Stimulated activated CD4-positive, alpha-beta T cell treated with anti-CD3 and anti-CD28 coated beads, Interleukin-12 subunit alpha, Interleukin-12 subunit beta, amount 100 ng/mL, for 4 hours (primary cell): ENCODE measurements at places on chromosomes 16 and 17.

GRCh38 chr17:75514919-75515495 is 330 bp downstream of the CASKIN2 start:
- no peak for DNase-seq

- no peak for DNase-seq
Observed at GRCh38 chr16:67649494-67649931, 4.6 kb downstream of the CARMIL2 start.

GRCh38 chr17:45149669-45150664 is 1.7 kb downstream of the HEXIM1 start:
- peak; percentile 44 for DNase-seq

DNA sequence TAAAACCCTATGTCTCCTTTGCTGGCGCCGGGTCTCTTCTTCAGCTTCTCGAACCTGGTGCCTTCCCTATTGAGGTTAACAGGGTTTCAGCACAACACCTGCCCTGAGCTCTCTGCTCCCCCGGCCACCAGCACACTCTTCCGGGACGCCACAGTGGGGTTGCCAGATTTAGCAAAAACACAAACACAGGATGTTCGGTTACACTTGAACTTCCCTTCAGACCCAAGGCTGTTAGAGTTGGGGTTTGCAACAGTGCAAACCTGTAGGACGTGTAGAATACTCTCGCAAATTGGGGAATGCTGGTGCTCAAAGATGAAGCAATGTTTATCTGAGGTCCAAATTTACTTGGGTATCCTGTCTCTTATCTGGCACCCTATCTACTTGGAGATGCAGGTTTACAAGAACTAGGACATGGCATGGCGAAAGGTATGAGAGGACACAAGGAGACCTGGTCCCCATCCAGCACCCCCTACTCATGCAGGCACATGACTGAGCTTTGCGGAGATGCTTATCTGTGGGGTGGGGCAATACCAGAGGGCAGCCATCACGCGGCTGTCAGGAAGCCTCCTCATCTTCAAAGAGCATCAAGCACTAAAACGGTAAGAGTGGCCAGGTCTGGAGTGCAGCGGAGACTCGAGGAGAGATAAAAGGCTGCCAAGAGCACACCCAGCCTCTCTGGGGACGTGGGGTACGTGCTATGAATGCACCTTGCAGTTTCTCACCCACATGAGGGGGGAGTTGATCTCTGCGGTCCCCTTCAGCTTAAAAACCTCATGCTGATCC is 52.8 kb downstream of the SDK2 start:
- DNase-seq = no peak
